Right renal cortex interstitium (tissue), 3 donors: ENCODE measurements at places on chromosomes 6 and 20. TPM values are rescaled to one million over a fixed set of nuclear protein-coding genes. Genes with fewer than 3 reads are reported as not detected.

DNA sequence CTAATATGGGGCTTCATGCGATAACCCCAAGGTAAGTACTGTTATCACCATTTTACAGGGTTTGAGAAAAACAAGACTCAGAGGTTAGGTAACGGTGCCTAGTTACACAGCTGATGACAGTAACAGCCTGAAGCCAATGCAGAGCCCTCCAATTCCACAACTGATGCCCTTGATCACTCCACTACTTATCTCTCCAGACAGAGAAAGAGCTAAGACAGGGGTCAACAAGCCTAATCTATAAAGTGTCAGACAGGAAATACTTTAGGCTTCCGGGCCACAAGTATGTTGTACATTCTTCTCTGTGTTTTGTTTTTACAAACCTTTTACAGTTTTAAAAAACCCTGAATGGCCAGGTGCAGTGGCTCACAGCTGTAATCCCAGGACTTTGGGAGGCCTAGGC is 50.9 kb downstream of the MAP7 start:
- DNase-seq, result no peak

- no peak for DNase-seq
These were observed 1666.3 kb downstream of the HACE1 start for GRCh38 chr6:103193413-103193812.

GRCh38 chr6:137907170-137907569 is 40.1 kb downstream of the TNFAIP3 start:
- DNase-seq, result no peak

DNA sequence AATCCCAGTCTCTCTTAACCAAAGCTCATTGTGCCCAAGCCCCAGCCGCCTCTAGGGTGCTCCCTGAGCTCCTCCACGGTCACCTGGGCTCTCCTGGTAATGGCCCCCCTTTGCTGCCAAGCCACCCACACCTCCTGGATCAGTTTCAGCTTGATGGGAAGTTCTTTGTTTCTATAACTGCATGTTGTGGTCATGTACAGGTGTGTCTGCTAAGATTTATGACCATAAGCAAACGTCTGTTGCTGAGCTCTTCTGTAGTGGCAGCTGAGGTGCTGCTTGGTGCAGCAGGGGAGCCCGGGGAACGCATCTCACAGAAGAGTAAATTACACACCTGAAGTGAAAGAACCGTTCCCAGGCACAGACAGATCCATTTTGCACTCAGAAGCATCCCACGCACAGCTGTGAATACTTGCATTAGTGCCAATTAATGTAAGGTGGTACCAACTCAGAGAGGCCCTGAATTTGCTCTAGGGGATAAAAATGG is 194.6 kb upstream of the ARID1B start:
- no peak for DNase-seq

- no peak for DNase-seq
These were observed 308.3 kb upstream of the PREP start for GRCh38 chr6:105711216-105711615.

GRCh38 chr6:169503422-169504152 is 198.2 kb downstream of the WDR27 start:
- no peak for DNase-seq

GRCh38 chr20:47484303-47484702 is 17.4 kb upstream of the NCOA3 start:
- DNase-seq, result no peak

DNA sequence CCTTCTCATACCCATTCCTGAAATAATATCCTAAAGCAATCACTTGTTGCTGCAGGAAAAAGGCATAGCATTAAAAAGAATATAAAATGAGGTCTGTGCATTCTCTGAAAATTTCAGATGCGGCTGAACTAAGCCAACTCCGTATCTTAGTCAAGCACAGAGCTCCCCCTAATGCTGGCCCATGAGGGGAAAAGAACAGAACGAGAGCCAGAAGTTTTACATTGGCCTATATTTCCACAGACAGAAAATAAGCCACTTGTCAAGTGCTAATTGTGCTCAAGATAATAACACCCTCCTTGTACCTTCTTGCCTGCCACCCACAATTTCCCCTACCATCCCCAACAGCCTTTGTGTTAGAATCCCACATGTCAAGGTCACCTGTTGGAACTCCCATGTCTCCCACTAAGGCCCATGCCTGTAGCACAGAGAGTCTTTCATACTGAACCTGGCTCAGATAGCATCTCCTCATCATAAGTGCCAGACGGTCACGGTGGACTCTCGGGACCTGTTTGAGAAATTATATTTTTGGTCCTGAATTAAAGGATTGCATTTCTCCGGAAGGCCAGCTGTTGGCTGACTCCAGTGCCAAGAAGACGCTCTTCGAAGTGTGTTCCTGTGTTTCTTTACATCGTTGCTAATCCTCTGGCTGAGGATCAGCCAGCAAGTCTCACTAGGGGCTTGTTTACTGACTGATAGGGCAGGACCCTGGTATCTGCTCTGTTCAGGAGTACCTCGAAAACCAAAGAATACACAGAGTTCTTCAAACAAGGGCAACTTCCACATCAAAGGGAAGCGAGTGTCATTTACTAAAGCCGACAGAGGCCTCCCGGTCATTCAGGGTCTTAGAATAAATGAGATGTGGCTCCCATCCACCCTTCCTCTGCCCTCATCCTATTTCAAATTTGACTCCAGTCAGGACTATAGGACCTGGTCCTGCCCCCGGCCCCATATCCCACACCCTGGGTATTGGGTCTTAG is 183.4 kb upstream of the FBXL4 start:
- no peak for DNase-seq

DNA sequence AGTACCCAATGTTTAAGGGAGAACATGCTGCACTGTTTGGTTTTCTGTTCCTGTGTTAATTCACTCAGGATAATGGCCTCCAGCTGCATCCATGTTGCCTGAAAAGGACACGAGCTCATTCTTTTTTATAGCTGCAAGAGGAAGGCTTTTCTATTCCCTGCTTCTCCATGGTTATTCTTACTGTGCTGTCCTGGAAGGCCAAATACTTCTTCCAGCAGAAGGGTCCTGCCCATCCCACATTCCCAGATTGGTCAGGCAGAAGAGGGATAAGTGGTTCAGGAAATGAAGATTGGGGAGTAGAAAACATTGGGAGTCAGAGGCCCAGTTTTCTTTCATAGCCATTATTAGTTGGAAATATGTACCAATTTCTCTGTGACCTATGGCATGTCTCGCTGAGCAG is 122.4 kb downstream of the TCP11 start:
- no peak for DNase-seq

GRCh38 chr20:61186771-61187472 is 65.1 kb upstream of the CDH4 start:
- no peak for DNase-seq

- DNase-seq, result no peak
These were observed 2.1 kb downstream of the PTK6 start for GRCh38 chr20:63534831-63535651.

DNA sequence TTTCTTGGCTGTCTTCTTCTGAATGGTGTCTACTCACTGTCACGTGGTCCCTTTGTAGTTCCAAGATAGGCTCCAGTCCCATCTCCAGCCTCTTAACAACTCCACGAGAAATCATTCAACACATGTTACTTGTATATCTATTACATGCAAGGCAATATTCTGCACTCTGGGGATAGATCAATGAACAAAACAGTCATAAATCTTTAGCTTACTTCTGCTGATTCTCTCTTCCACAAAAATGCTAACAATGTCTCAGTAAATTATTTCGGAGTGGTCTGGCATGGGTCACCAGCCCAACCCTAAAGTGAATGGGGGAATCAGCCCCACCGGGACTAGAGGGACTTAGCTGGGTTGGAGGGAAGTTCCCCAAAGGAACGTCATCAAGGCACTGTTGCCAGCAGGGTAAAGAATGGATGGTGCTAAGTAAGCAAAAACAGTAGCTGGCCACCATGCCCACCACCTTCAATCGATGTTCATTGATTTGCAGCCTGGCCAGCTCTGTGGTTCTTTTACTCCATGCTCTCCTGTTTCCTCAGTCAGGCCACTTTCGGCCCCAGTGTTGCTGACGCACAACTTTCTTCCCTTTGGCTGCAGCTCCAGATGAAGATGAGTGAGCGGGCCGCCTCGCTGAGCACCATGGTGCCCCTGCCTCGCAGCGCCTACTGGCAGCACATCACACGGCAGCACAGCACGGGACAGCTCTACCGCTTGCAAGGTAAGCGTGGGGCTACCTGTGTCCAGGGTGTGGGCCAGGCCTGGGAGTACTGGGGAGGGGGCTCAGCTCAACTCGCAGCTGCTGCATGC is 167.7 kb downstream of the DOK5 start:
- no peak for DNase-seq

- DNase-seq, result no peak
These were observed 17.6 kb upstream of the PPP1R16B start for GRCh38 chr20:38787870-38788269.

- DNase-seq, result no peak
These were observed 12.0 kb downstream of the KCNK5 start for GRCh38 chr6:39217177-39217864.

DNA sequence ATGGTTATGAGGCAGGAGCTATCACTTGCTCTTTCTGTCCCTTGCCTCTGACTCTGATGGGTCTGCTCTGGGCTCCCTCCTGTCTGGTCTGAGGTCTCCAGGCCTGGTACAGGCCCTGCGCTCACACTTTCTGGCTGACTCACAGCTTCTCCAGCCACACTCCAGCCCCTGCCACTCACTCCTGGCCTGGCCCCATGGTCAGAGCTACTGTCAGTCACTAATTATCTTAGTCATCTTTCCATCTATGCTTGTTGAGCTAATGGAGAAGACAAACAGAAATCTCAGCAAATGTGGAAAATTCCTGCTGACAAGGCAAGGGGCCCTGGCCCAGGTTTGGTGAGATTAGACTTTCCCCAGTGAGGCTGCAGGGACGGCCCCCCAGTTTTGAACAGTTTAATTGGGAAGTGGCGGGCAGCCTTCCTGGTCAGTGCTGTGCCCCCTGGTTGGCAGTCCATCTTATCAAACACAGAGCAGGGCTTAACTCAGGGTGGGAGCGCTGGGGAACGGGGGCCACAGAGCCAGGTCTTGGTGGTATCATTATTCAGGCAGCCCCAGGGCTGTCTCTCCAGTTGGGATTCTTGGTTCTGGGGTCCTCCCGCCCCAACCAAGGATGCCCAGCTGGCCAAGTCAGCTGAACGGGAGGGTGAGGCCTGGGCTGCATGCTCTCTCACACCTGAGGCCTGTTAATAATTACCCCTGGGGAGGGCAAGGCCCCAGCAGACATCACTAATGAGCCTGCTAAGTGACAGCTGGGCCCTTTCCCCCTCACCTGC is 63.4 kb downstream of the VEGFA start:
- no peak for DNase-seq

DNA sequence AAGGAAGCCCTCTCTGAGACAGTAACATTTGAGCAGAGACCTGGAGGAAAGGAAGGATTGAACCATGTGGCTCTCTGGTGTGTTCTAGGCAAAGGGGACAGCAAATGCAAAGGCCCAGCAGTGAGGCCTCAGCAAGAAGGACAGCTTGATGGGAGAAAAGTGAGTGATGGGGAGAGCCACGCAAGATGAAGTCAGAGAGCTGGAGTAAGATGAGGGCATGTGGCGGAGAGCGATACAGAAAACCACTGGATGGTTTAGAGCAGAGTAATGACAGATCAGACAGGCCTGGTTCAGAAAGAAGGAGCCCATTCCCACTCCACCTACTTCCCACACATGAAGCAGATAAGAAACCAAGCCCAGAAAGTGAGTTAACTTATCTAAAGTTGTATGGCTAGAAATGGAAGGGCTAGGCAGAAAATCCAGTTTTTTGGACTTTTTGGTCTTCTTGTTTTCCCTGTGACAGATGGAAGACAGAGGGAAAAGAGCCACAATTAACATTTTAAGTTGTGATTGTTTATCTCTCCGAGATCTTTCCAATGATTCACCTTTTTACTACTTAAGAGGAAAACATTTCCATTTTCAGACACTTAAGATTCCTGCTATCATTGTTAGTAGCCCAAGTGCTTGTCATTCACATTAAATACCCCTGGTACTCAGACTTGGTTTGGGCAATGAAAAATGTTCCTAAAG is 723 bp upstream of the SNPH start:
- no peak for DNase-seq

GRCh38 chr6:146613947-146614346 is 15.2 kb downstream of the ADGB start:
- DNase-seq, result no peak

GRCh38 chr6:108031968-108032367 is 42.6 kb downstream of the OSTM1 start:
- no peak for DNase-seq

DNA sequence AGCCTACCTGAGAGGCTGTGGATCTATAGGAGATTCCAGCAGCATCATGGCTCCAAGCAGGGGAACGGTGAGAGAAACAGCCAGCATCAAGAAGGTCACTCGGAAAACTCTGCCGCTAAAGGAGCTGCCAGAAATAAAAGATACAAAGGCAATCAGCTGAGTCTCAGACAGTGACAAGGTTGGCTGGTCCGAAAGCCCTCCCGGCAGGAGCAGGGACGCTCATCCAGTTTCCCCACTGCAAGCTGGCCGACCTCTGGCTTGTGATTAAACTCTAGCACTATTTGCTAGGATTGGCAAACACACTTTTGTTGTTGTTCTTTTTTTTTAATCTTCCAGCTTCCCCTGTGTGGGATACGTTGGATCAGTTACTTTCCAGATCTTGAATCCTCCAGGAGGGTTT is 8.7 kb downstream of the APMAP start:
- no peak for DNase-seq

GRCh38 chr20:44495802-44496481 is 20.3 kb downstream of the TTPAL start:
- no peak for DNase-seq

DNA sequence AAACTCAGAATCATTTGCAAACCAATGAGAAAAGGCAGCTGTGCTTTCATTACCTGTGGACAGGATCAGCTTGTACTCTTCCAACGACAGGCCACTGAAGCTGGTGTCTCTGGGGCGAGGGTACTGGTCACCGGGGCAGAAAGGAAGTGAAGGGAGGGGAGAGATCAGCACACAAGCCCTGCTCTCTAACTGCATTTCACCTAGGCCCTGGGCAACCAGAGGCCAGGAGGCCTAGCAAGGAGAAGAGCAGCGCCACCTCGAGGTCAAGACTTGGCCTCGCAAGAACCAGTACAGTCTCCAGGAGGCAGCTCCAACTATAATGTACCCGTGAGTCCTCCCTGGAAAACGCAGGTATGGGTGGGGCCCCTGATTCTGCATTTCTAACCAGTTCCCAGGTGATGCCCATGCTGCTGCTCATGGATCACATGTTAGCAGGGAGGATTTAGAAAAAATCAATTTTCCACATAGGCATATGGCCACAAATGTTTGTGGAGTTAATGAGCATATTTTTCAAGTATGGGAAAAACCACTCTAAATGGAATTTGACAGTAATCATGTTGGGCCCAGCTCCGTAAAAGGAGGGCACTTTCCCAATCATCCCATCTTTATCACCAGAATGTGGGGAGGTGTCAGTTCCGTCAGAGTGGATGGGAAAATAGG is 11.0 kb downstream of the UQCC2 start:
- no peak for DNase-seq

- DNase-seq, result no peak
These were observed 44.6 kb downstream of the SYNJ2 start for GRCh38 chr6:158026054-158026900.

GRCh38 chr6:108799791-108800190 is 48.4 kb upstream of the ARMC2 start:
- DNase-seq, result no peak

GRCh38 chr20:23082846-23083552 is 3.1 kb downstream of the CD93 start:
- no peak for DNase-seq

The CD109 gene
- polyA plus RNA-seq, result 12.4 TPM

The TBX18 gene
- polyA plus RNA-seq, result 6.5 TPM

The CGA gene
- not detected for polyA plus RNA-seq

The TMEM14A gene
- polyA plus RNA-seq, result 50.1 TPM

The OR2H1 gene
- polyA plus RNA-seq, result not detected

The FOXS1 gene
- 6.5 TPM for polyA plus RNA-seq

The NDUFAF5 gene
- polyA plus RNA-seq, result 31.5 TPM

The PGC gene
- polyA plus RNA-seq, result not detected

The MOG gene
- not detected for polyA plus RNA-seq

The MYBL2 gene
- polyA plus RNA-seq, result 23.4 TPM

The AGER gene
- polyA plus RNA-seq, result 15.8 TPM
